Cerebellar nuclear complex (tissue), 1 donor: ENCODE measurements at places on chromosomes 2 and 18.
A peak's percentile ranks its signal among the peaks of the same experiment; 100 is the strongest.

DNA sequence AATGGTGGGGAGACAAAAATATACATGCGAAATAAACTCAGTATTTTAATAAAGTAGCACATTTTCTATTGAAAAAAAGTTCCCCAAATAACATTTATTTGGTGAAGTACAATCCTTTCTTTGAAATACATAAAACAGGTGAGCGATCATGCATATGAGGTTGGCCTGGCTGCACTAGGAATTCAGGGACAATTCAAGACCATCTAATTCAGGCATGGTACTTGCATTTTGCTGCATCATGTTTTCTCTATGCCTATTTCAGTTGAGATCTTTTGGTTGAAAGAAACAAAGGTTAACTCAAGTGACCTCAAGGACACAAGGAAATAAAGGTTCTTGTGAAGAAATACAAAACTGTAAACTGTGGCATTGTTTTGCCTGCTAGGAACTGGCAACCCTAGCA lies 19.8 kb upstream of the TAF4B start:
- no peak for DNase-seq

DNA sequence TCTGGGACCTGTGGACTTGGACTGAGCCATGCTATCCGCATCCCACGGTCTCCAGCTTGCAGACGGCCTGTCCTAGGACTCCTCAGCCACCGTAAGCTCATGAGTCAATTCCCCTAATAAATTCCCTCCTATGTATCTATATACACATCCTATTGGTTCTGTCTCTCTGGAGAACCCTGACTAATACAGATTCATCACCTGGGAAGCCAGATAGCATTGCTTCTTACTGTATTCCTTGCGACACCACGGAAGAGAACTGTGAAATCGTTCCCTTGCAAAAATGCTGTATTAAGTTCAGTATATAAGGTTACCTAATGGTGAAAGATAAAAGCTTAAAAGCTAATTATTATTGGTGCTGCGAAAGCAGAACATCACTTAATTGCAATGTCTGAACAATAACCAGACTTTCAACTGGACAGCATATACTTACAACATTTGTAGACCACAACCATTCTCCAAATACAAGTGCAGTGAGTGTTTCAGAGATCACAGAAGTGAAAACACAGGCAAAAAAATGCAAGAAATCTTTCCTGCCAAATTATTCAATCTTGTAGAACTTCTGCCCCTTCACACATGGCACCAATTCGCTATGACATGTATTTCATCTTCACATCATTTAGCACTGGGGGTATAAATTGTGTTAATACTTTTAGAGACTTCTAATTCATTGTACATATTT lies 352.9 kb downstream of the TXNL1 start:
- DNase-seq, result no peak

- DNase-seq, result no peak
These were observed 5.2 kb upstream of the DLX2 start for GRCh38 chr2:172107690-172108586.

GRCh38 chr2:55947752-55948151 lies 24.2 kb upstream of the EFEMP1 start:
- no peak for DNase-seq

DNA sequence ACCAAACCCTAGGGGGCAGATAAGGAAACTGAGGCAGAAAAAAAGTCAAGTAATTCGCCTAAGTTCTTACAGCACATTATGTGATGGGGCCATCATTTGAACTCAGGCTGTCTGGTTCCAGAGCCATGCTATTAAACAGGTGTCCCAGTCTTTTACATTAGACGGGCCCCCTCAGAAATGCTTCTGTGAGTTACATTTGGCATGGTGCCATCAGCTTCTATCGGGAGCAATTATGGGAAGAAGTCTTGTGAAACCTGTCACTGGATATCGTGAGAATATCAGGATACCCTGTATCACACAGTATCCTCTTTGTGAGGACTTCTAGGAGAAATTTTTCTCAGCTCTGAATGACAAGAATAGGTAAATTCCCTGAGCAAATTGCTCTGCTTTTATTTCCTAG lies 143.7 kb upstream of the NOSTRIN start:
- DNase-seq, result no peak

- no peak for DNase-seq
These were observed 131.5 kb downstream of the SOCS6 start for GRCh38 chr18:70420146-70420898.

- DNase-seq, result peak; percentile 31
These were observed 42.4 kb downstream of the CTIF start for GRCh38 chr18:48581206-48581605.

- no peak for DNase-seq
These were observed 19.6 kb upstream of the GULP1 start for GRCh38 chr2:188272121-188272520.

DNA sequence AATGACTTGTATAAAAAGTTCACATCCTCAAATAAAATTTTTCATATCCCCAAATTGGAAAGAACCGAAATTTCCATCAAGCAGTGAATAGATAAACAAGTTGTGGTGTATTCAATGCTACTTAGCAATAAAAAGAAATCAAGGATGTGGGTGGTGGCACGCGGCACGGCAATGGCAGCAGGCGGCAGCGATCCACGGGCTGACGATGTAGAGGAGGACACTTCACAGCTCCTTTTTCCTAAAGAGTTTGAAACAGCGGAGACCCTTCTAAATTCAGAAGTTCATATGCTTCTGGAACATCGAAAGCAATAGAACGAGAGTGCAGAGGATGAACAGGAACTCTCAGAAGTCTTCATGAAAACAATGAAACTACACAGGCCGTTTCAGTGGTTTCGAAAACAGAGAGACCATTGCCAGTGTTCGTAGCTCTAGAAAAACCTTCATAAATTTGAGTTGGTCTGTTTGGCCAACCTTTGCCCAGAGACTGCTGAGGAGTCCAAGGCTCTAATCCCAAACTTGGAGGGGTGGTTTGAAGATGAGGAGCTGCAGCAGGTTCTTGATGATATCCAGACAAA lies 9.8 kb upstream of the IL36A start:
- no peak for DNase-seq

- no peak for DNase-seq
These were observed 76.1 kb upstream of the KCTD1 start for GRCh38 chr18:26624443-26624842.

DNA sequence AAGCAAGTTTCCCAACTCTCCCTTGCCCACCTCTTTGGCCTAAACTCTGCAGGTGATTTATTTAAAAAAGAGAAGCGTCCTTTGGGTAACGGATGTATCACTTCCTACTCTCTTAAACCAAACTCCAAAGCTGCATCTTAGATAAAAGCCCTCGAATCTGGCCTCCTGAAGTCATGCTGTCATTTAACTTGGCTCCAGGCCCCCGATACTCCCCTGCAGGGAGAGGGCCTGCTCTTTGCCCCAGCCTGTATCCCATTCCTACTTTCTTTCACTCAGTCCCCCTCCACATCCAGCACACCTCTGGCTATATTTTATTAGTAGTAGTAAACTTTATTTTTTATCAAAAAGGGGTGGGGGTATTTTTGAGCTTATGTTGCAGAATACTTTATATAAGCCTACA lies 19.0 kb downstream of the TEKT4 start:
- no peak for DNase-seq

GRCh38 chr2:11546072-11546471 lies 12.2 kb downstream of the GREB1 start:
- no peak for DNase-seq

- no peak for DNase-seq
These were observed 160.9 kb downstream of the FBXO15 start for GRCh38 chr18:73986711-73987110.

DNA sequence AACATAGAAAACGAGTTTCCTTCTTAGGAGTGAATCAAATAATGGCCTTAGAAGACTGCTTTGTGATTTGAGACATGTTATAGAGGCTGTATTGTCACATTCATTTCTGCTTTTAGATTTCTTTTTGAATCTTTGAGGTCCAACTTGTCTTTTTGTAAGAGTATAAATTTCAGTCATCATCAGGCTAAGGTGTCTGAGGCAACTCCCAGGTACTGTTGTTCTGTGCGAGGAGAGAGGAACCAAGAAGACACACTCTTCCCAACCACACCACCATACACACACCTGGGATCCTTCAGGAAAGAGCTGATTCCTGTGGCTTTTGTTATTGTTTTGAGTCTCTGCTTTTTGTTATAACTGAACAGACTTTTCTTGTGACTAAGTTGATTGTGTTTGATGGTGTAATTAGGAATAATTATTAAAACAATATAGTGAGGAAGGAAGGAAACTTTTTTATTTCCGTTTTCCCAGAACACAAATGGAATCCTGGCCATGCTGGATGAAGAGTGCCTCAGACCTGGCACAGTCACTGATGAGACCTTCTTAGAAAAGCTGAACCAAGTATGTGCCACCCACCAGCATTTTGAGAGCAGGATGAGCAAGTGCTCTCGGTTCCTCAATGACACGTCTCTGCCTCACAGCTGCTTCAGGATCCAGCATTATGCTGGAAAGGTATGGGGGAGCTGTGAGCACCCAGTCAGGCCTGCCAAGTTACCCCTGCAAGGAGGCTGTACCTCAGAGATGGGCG lies 140.4 kb downstream of the MYO1B start:
- no peak for DNase-seq

GRCh38 chr2:144382849-144383248 lies 137.1 kb downstream of the ZEB2 start:
- no peak for DNase-seq

- DNase-seq, result no peak
These were observed 2.0 kb downstream of the ITGA6 start for GRCh38 chr2:172429301-172429968.

- DNase-seq, result no peak
These were observed 1569.5 kb upstream of the NXPH2 start for GRCh38 chr2:140349695-140350094.

DNA sequence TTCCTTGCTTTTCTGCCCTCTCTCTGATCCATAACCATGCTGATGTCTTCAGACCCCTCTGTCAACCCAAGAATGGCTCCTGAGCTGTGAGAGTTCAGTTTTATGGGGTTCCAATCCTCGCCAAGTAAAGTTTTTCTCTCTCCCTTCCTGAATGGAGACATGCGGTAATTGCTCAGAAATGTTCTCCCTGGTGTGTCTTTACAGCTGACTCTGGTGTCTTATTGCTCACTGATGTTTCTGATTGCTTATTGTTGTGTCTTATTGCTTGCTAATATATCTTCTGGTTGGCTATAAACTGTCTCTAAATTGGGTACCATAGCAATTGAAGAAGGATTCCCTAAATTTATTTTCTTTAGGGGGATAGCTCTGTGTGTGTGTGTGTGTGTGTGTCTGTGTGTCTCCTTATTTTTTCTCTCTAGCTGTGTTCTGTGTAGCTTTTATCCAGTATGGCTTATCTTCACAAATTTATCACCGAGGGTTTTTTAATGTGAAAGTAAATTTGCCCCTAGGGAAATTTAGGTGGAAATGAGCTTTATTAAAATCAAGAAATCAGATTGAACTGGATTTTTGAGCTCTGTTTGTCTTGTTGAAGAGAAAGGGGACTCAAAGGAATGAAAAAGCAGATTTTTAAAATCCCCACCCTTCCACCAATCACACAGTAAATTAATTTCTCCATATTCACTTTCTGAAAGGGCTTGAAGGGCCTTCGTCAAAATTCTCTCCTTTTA lies 19.5 kb downstream of the MGAT5 start:
- no peak for DNase-seq

DNA sequence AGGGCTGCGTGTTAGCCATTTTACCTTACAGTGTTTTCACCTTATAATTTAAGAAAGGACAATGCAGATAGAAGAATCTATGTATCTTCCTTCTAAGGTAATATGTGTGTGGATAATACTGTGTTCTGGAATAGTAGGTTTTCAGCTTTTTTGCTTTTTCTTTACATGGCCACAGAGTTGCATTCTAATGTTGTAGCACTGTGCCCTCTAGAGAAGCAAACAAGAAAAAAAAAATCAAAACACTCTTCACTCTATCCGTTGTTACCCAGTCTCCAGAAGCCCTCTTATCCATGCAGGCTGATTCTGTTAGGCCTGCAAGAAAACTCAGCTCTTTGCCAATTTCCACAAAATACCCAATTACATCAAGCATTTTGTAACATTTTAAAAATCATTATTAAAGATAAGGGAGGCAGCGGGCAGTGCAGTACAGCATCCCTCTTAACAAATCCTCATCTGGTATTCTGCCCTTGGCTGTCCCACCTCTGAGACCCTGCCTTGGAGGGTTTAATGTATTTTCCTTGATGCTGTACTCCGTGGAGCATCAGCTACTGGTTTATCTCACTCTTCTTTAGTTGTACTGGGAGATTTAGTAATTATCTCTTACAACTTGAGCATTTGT lies 41.8 kb downstream of the CDH7 start:
- no peak for DNase-seq

GRCh38 chr2:17621781-17622180 lies 81.3 kb downstream of the VSNL1 start:
- no peak for DNase-seq

- no peak for DNase-seq
These were observed 97.3 kb downstream of the ACAA2 start for GRCh38 chr18:49716035-49716434.

DNA sequence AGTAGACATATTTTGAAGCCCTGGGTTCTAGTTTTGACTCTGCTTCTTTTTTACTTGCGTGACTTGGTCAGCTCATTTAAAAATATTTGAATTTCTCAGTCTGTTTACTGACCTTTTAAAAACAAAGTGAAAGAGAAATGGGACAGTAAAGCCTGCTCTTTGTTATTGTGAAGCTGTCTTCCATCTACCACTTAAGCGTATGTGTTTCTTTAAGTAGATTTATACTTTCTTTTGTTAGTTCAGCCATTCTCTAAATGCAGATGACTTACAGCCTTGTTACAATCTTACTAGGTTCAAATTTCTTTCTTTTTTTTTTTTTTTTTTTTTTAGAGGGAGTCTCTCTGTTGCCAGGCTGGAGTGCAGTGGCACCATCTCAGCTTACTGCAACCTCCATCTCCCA lies 79.5 kb downstream of the UBR3 start:
- no peak for DNase-seq

DNA sequence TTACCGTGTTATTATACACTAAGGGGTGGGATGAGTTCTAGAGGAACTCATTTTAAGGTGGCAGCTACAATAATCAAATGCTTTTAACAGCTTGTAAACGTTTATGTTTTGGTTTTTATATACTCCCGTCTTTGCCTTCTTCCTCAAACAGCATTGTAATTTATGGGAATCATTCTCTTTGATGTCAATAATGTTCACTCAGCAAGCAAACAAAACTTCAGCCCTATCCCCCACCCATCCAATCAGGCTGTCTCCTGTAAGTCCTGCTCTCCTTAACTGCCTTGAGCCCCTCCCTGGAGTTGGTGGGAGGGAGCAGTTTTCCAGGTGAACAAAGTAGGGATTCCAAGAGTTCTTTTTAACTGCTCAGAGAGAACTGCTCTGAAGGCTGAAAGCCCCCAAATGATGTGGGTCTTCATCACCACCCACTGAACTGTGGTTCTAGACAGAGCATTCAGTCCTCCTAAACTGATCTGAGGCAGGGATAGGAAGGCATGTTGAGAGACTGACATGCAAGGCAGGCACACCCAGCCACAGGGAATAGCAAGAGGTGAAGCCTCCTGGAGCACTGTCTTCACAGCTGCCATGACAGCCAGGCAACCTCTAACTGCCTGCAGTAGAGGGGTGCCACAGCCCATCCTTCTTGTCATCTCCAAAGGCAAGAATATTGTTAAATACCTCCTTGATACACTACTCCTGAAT lies 17.5 kb downstream of the MYO5B start:
- DNase-seq, result no peak
